ENCODE measurements at places on chromosomes 12 and 14.

- no peak overlapping the region for H3K4me3 ChIP-seq
- peaks cover 29% of the 10 kb centered on the region for H3K4me1 ChIP-seq
- H3K27me3 ChIP-seq: no peaks in the 10 kb centered on the region
- H3K27ac ChIP-seq: no peak overlapping the region
Observed at GRCh38 chr14:70653662-70654061, 11.9 kb downstream of the TTC9 start.

DNA sequence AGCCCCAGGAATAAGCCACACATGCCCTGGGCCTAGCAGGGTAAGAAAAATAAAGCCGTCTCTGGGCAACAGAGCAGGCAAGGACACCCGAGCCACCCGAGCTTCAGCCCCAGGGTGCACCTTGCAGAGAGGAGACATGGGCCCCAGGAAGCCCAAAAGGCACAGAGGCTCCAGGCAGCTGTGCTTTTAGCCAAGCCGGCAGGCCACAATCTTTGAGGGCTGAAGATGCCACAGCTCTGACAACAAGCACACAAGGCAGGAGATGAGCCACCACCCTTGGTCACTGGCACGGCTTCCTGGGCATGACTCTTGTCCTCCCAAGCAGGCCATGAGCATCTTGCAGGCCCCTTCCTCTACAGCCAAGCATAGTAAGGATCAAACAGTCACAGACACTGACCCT lies 86.3 kb downstream of the ITPK1 start:
- H3K27ac ChIP-seq: no peak overlapping the region
- H3K4me1 ChIP-seq: peaks cover 2% of the 10 kb centered on the region
- H3K36me3 ChIP-seq: no peaks in the 10 kb centered on the region
- H3K4me3 ChIP-seq: no peak overlapping the region
- no peak for DNase-seq
- no peaks in the 10 kb centered on the region for H3K27me3 ChIP-seq

DNA sequence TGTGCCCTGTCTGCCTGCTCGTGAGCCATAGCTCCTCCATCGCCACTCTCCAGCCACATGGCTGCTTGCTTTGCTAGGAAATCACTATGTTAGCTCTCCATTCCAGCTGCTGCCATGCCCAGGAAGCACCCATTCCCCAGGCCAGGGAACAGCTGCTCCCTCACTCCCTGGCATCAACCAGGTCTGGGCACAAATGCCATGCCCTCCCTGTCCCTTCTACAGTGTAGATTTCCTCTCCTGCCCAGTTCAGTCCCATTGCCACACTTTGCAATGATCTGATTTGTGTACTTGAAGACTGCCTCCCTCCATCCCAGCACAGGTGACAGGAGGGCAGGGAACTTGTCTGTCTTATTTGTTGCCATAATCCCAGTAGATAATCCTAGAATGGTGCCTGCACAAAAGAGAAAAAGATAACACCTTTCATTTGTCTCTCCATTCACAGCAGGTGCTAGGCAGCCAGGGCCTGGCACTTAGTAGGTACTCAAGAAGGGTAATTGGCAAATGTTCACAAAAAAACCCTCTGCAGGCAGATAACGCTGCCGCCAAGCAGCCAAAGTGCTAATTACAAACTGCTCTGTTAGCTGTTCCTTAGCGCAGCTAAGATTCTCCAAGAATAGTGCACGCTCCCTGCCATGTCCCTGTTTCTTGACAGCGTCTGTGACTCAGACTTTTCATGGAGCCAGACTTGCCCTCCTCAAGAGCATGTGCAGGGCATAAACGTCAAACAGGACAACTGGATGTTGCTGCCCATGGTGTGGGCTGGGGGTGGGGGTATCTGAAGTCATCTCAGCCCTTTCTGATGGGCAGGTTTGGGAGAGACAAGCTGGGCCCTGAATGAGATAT lies 69.1 kb downstream of the ARL6IP4 start:
- no peak overlapping the region for H3K27ac ChIP-seq
- H3K4me1 ChIP-seq: no peaks in the 10 kb centered on the region
- H3K27me3 ChIP-seq: no peaks in the 10 kb centered on the region
- no peak overlapping the region for H3K4me3 ChIP-seq
- H3K36me3 ChIP-seq: no peaks in the 10 kb centered on the region

DNA sequence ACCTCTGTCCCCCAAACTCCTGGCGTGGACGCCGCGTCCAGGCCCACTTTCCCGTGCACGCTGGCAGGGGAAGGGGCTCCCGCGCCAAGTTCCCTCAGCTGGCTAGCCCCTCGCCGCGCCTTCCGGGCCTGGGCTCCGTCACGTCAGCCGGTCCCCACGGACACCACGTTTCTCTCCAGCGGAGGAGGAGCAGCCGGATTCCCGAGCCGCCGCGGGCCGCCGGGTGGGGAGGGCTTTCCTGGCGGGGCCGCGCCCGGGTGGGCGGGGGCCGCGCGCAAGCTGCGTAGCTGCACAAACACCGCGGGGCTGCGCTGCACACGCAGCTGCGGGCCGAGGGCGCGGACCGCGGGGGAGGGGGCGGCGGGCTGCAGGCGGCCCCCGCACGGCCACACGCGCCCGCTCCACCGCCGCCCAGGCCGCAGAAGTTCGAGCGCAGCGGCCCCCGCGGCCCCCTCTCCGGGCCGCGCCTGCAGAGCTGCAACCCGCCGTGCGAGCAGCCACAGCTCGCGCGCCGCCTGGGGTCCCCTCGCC lies 45.1 kb upstream of the PNMA1 start:
- DNase-seq: peak; percentile 89
- no peaks in the 10 kb centered on the region for H3K27me3 ChIP-seq
- peaks cover 88% of the 10 kb centered on the region for H3K4me1 ChIP-seq
- H3K4me3 ChIP-seq: peak overlapping the region; percentile 82

GRCh38 chr14:61517911-61518384 lies 177.4 kb upstream of the HIF1A start:
- no peak overlapping the region for H3K4me3 ChIP-seq
- peaks cover 5% of the 10 kb centered on the region for H3K4me1 ChIP-seq
- H3K27ac ChIP-seq: no peak overlapping the region
- no peaks in the 10 kb centered on the region for H3K27me3 ChIP-seq
- no peaks in the 10 kb centered on the region for H3K36me3 ChIP-seq

DNA sequence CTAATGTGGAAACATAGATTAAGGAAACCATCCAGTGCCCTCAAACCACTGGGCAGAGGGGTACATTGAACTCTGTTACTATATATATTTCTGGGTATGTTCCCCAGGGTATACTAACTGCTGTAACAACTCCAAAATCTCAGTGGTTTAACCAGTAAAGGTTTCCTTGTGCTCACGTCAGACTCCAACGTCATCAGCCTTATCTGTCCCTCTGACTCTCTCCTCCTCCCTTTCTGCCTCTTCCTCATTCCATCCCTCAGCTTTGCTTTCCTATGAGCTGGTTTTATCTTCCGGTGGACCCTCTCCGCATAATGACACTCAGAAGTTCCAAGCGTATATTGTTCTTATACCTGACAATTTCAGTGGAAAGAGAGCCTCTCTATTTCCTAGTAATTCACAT lies 21.2 kb upstream of the SMCO2 start:
- H3K36me3 ChIP-seq: no peaks in the 10 kb centered on the region
- H3K4me3 ChIP-seq: no peak overlapping the region
- no peaks in the 10 kb centered on the region for H3K27me3 ChIP-seq
- H3K4me1 ChIP-seq: no peaks in the 10 kb centered on the region
- H3K27ac ChIP-seq: no peak overlapping the region
- DNase-seq: no peak

- DNase-seq: peak; percentile 54
- H3K27ac ChIP-seq: no peak overlapping the region
- H3K36me3 ChIP-seq: no peaks in the 10 kb centered on the region
Observed at GRCh38 chr12:69630191-69630590, 19.5 kb upstream of the LRRC10 start.

GRCh38 chr14:53060046-53060445 lies 93.1 kb downstream of the DDHD1 start:
- H3K4me3 ChIP-seq: no peak overlapping the region
- H3K27ac ChIP-seq: no peak overlapping the region
- no peaks in the 10 kb centered on the region for H3K4me1 ChIP-seq
- H3K27me3 ChIP-seq: no peaks in the 10 kb centered on the region

- H3K36me3 ChIP-seq: no peaks in the 10 kb centered on the region
- H3K4me1 ChIP-seq: no peaks in the 10 kb centered on the region
Observed at GRCh38 chr12:80056845-80057244, 42.5 kb upstream of the OTOGL start.

DNA sequence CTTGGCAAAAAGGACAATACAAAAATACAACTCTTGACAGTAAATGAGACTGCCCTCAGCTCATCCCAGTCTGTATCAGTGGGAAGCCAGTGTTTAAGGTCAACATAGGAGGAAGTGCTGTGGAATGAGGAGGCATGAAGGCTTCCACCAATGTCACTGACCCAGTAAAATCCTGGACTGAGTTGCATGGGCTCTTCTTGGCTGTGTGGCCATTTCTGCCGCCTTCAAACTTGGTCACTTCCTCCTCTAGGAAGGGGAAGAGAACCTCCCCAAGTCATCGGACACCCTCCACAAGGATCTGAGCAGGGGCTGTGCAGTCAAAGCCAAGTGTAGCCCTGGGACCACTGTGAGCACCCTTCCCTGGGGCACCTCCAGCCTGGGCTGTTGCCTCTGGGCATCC lies 11.9 kb downstream of the GPR68 start:
- DNase-seq: no peak
- H3K4me3 ChIP-seq: no peak overlapping the region
- H3K27ac ChIP-seq: no peak overlapping the region
- no peaks in the 10 kb centered on the region for H3K27me3 ChIP-seq

DNA sequence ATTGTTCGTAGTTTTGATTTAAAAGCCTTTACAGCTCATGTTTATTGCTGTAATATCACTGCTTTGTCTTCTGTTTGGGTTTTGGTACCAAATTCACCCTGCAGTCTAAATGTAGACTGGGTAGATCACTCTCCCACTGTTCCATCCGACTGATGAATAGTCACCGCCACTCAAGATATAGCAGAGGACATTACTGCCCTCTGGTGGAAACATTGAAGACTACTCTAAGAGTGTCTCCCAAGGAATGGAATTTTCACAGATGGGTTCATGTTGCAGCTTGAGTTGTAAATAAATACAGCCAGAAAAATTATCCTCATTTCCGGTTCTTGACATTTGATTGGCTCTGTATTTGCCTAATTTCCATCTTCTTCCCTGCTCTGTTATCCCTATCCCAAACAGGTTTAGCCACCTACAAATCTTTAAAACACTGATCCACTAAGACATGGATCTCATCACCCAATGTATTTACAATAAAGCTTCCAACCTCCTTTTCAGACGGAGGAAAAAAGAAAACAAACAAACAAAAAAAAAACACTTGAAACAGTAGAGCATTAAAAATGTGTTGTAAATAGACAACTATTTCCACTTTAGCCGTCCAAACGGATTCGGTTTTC lies 198.3 kb upstream of the CPNE8 start:
- no peaks in the 10 kb centered on the region for H3K36me3 ChIP-seq
- DNase-seq: peak; percentile 81
- H3K4me1 ChIP-seq: no peaks in the 10 kb centered on the region
- H3K4me3 ChIP-seq: no peak overlapping the region

- peak; percentile 76 for DNase-seq
- no peaks in the 10 kb centered on the region for H3K27me3 ChIP-seq
- H3K4me3 ChIP-seq: no peak overlapping the region
- peaks cover 36% of the 10 kb centered on the region for H3K36me3 ChIP-seq
Observed at GRCh38 chr14:57293866-57294837, 25.4 kb downstream of the AP5M1 start.
